Psoas muscle (tissue), 8 donors: ENCODE measurements at places on chromosomes 12 and 14.

- no peak for DNase-seq
Observed at GRCh38 chr12:13592063-13592942, 389.1 kb downstream of the GRIN2B start.

- DNase-seq: no peak
Observed at GRCh38 chr12:42957136-42957535, 367.6 kb upstream of the PRICKLE1 start.

GRCh38 chr12:25653487-25654175 is 100.5 kb upstream of the LMNTD1 start:
- no peak for DNase-seq

DNA sequence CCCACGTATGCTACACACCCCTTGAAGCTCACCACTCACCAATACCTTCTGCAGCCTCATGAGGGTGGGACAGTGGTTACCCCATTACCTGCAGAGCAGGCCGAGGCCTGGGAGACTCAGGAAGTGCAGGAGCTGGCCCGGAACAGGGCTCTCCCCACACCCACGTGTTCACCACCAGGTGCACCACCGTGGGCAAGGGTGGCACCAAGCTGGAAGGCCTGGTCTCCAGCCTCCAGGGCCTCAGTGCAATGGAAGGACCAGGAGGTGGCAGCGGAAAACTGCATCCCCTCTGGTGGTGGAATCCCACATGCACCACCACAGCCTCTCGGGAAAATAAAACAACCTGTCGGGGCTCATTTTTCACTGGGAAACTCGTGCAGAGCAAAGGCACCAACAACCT is 36.4 kb downstream of the ITPK1 start:
- no peak for DNase-seq

DNA sequence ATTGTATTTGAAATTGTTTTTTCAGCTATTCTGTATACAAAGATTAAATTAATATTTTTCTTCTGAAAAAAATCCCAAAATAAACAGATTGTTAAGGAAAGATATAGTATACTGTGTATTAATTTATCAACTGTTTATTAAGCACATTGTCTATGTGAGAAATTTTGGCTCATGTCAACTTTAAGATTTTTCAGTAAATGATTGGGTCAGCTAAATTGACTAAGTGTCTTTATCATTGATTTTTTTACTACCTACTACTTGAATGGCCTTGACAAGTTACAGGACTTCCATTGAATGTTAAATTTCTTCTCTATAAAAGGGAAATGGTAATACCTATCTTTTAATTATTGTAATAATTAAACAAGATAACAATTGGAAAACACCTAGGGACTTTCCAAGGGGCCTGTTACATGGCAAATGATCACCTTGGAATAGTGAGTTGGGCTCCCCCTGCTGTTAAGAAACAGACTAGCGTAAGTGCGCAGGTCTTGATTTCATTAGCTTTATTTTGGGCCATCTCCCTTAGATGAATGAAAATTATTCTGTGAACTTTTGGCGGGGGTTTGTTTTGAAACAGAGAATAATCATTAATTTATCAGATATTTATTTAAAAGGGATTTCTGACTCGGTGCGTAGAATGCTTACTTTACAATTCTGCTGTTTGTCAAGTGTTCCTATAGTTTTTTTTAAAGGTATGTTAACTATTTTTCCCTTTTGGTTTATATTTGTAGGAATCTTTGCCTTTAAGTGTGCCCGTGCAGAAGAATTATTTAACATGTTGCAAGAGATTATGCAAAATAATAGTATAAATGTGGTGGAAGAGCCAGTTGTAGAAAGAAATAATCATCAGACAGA is 14.5 kb upstream of the CCT2 start:
- DNase-seq: no peak

- DNase-seq: no peak
Observed at GRCh38 chr14:63938198-63939005, 85.6 kb downstream of the SYNE2 start.

GRCh38 chr12:101021911-101022388 is 188.1 kb downstream of the SLC5A8 start:
- DNase-seq: no peak
